ENCODE measurements at places on chromosomes 1 and 21.
A peak's percentile ranks its signal among the peaks of the same experiment; 100 is the strongest.

DNA sequence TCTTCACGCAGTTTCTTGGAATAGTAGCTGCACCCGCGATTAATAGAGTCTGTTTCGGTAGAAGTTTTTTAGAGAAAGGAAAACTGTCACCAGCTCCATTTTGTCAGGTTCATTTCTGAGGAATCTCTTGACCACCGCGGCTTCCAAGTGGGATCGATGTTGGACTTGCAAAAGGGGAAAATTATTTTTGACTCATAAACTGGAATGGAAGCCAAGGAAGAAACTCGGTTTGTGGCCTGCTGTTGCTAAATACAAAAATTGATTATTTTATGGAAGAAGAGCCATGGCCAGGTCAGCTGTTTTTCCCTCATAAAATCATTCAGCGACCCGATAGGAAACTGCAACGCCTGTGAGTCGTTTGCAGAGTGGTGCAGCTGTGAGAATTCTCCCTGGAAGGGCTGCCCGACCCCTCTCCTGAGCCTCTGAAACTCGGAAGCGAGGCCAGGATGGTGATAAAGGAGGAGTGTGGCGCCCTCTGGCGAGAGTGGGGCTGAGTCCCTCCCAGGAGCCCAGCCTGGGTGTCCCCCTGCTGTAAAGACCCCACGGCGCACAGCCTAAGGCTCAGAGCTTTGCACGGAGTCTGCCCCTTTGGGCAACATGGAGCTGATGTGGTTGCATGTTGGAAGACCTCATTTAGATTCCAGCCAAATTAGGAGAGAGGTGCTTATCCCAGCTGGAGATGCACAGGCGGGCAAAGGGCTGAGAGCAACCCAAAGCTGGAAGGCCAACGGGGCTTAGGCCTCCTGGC is 83.6 kb upstream of the SLC25A33 start:
- DNase-seq = peak; percentile 61

- DNase-seq = no peak
These were observed 115.5 kb downstream of the ACTL8 start for GRCh38 chr1:17870679-17871078.

DNA sequence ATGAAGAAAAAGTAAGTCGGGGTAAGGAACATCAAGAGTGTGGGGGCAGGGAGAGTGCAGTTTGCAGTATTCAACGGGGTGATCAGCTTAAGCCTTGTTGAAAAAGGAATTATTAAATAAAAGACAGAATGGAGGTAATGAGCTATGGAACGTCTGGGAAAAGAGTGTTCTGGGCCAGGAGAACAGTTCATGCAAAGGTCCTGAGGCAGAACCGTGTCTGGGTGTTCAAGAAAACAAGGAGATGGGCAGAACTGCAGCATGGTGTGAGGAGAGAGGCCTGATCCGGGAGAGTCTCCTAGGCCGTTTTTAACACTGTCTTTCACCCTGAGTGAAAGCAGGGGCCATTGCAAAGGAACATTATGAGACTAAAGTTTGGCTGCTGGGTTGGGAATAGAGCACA is 20.2 kb downstream of the OVGP1 start:
- DNase-seq = no peak

DNA sequence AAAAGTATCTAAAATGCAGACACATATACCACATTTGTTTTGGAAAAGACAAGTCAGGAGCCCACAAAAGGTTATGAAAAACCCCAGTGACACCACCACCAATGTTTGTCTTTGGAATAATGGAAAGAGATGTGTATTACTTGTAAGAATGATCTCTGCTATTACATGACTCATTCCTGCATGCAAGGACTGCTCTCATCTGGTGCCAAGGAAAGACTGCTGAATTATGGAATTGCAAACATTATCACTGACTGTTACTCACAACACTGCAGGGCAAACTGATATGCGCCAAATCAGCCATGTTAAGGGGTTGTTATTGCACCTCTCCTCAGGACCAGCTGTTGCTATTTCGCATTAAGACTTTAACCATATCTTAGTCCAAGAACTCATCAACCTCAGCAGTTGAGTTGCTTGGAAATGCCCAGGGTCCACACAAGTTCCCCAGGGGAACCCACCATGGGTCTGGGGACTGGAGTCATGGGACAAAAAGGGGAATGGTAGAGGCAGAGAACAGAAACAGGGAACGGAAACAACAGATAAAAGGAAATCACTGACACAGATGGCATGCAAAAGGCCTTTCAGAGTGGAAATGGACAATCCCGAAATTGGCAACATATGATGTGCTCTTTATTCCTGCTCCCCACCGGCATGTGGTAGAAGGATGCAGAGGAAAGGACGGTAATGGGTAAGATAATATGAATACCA is 34.4 kb downstream of the CAPZB start:
- no peak for DNase-seq

GRCh38 chr1:117895482-117896114 is 33.8 kb downstream of the GDAP2 start:
- peak; percentile 63 for DNase-seq

All from HepG2 (cell line).